GM04504 (cell line): ENCODE measurements at places on chromosomes 16 and 17.

DNA sequence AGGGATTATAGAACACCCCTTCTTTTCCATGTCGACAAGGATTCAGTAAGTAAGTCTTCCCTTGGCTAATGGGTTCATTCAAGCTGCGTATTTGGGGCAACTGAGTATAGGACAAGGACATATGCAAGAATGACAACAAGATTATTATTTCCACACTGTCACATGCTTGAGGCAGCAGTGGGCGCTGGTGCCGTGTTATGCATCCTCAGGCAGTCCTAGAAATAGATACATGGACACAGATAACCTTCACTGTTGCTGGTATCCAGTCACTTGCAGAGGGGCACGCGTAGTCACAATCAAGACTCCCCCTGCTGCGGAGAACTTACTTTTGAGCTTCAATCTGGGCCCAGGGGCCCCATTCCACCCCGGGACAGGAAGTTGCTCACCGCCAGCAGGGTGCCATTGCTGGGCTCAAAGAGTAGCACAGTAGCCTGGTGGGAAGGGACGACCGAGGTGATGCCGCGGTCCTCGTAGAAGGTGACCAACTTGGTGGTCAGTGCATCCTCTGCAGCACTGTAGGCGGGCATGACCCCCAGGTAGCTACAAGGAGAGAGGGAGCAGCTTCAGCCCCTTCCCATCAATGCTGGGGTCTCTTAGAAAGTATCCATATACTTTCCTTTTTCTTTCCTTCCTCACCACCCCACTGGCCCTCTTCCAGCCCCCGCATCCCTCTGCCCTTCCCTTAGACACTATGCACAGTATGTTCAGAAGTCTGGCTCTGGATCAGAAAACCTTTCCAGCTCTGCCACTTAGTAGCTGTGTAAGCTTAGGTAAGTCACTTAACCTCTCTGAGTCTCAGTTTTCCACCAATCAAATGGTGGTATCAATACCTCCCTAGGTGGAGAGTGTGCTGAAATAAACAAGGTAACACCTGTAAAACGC is 804 bp downstream of the CRYM start:
- DNase-seq = no peak

GRCh38 chr17:82697808-82698064 is 762 bp downstream of the RAB40B start:
- DNase-seq = no peak

DNA sequence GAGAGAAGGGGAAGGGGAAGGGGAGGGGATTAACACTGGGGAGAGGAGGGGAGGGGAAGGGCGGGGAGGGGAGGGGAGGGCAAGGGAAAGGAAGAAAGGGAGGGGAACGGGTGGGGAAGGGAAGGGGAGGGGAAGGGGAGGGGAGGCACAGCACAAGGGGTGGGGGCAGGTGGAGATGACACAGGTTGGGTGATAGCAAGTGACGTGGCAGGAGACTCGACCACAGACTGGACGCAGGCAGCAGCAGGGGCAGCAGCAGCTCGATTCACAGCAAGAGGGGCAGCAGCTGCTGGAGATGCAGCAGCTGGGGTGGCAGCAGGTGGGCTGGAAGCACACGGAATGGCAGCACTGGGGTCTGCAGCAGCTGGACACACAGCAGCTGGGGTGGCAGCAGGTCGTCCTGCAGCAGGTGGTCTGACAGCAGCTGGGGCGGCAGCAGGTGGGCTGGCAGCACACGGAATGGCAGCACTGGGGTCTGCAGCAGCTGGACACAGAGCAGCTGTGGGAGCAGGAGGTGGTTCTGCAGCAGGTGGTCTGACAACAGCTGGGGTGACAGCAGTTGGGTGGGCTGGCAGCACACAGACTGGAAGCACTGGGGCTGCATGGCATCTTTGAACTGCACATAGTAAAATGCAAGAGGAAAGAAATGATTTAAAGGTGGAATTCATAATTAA is at the start of gene KRTAP4-16:
Gene KRTAP4-16 (minus strand): TSS at position 624 of the 674 bp plus-strand sequence. CDS start 0 bp downstream, at position 624.
- DNase-seq = no peak

DNA sequence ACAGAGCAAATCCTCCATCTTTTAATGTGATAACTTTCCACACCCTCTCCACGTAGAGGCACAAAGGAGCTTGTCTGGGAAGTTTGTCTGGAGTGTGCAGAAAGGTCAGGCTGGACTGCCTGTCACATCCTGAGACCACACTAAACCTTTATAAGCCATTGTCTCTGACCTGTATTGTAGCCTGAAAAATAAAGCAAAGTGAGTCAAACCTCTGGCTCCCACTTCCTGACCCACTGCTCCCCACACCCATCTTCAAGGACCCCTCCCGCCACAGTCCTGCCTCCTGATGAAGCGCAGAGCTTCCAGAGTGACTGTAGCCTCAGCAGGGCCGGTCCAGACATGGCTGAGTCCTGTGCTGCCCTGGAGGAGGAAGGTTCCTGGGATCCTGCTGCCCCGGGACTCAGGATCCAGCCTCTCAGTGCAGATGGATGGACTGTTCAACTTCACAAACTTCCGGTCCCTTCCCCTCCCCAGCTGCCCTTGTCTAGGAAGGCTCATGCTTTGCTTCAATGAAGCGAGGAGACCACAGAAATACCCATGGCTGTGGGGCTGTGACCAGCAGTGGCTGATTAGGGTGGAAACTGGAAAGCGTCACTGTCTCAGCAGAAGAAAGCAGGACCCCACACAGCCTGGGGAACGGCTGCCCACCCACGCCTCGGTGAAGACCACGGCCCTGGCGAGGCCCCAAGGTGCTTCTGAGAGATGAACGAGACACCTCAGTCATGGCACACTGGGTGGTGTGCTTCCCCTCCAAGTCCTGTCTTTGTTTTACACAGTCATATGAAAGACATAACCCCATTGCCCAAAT is 30.9 kb upstream of the CLEC18B start:
- DNase-seq = no peak

DNA sequence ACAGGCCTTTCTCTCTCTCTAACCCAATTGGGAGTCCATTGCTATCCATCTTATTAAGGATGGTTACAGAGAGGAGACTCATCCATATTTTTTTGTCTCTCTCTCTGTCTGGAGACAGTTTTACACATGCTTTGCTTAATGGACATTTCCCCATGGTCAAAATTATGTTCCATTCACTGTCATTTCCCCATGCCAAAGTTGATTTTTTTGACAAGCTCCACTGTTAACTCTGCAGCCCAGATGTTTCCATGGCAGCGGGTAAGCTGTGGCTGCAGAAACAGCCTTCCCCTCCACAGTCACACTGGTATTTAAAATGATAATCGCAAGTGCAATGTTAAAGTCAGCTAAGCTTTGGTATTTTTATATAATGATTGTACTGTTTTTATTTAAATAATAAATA is 63.9 kb upstream of the HLF start:
- DNase-seq = no peak

GRCh38 chr16:27776556-27777225 is 226.7 kb downstream of the KATNIP start:
- DNase-seq = no peak

GRCh38 chr16:46848768-46849764 is 18.1 kb upstream of the C16orf87 start:
- DNase-seq = no peak

GRCh38 chr17:76993651-76994050 is 125.4 kb downstream of the MGAT5B start:
- no peak for DNase-seq

- no peak for DNase-seq
Measured at GRCh38 chr16:78583441-78583840, 484.0 kb downstream of the WWOX start.

- DNase-seq = no peak
Measured at GRCh38 chr17:73841431-73842060, 197.3 kb upstream of the SDK2 start.

DNA sequence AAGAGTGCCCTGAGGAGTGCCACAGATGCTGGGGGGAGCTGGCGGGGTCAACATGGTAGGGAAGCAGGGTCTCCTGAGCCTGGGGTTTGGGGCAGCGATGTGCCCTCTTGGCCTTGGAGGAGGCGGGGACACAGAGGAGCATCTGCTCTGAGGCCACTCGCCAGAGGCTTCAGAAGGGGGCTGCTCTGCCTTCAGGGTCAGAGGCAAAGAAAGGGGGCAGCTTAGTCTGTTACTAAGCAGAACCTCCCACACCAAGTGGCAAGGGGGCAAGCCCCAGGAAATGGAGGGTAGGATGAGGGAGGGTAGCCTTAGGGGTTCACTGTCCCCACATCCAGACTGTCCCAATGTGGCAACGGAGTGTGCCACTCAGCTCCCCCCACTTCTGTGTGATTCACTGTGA is 18.3 kb downstream of the CCDC182 start:
- DNase-seq = no peak

GRCh38 chr17:79950751-79951150 is 84.9 kb downstream of the TBC1D16 start:
- DNase-seq = no peak

DNA sequence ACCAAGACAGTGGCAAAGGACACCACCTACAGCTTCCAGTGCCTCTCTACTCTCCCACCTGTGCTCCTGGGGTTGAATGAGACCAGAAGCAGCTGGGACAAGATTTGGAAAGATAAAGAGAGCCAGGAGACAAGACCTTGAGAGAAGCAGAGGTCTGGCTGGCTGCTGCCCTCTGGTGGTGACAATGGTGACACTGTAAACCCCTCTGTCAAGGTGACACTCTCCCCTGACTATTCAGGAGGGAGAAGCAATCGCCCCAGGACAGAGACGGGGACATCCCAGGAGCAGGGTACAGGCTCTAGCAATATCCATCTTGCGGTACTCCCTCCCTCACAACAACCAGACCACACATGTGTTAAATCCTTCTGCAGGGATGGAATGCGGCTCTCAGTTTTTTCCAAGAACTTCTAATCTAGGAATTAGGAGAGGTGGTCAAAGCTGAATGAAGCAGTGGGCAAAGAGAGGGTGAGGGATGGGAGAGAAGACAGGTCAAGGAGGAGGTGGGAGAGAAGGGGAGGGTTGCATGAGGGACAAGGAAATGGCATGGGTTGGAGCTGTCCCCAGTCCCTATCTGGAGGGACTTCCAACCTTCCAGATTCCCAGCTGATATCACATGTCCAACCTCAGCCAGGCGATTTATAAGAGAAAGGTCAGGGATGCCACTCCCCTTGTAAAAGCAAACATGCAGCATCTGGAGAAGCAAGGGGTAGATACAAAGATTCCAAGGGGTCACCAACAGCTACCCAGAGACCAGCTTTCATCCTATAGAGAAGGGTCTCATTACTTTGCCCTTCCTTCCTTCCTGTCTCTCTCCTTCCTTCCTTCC is 2.9 kb downstream of the PHOSPHO1 start:
- no peak for DNase-seq

DNA sequence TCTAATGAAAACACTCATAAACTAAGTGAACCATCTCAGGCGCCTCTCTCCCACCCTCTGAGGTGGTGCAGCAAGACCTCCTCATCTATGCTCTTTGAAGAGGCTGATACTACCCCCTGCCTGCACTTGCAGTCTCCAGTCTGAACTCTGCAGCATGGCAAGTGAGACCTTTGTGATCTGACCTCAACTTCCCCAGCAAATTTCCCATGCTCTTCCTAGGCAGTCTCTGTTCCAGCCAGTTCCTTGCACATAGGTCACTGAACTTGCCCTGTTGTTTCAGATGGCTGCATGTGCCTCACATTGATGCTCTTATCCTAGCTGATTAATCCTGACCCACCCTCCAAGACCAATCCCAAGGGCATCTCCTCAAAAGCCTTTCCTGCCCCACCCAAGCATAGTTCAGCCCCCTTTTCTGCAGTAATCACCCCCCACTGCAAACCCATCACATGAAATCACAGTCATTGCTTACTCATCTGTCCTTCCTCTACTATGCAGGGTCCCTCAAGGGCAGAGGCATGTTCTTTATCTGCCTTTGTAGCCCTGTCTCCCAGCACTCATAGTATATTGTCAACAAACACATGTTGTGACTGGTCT is 42.0 kb downstream of the TBX21 start:
- DNase-seq = no peak
